Activated naive CD4-positive, alpha-beta T cell treated with anti-CD3 and anti-CD28 coated beads, Interleukin-2, amount 50 U/mL, for 72 hours (primary cell): ENCODE measurements at places on chromosomes 11 and 22.

- no peak for DNase-seq
Measured at GRCh38 chr11:57054817-57055216, 66.1 kb downstream of the OR5AK2 start.

- DNase-seq, result no peak
Measured at GRCh38 chr11:77093987-77094840, 8.4 kb upstream of the OMP start.

GRCh38 chr11:126433989-126434949, 78.8 kb downstream of the ST3GAL4 start:
- no peak for DNase-seq

DNA sequence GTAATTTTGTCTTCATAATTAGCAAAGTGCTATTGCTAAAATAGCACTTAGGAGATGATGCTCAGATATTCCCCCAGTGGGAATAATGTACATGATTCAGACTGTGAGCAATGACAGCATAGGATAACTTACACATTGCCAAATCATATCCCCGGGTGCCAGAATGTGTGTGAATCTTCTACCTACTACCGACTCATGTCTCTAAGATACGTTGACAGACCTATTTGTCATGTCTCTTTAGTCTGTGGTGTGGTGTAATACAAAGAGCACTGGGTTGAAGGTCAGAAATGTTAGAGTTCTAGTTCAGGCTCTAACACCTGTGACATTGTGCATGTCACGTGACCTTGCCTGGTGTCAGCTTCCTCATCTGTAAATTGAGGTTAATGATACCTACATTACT, 31.0 kb upstream of the PICALM start:
- DNase-seq, result no peak

GRCh38 chr11:16297332-16297731, 59.0 kb downstream of the SOX6 start:
- DNase-seq, result no peak

DNA sequence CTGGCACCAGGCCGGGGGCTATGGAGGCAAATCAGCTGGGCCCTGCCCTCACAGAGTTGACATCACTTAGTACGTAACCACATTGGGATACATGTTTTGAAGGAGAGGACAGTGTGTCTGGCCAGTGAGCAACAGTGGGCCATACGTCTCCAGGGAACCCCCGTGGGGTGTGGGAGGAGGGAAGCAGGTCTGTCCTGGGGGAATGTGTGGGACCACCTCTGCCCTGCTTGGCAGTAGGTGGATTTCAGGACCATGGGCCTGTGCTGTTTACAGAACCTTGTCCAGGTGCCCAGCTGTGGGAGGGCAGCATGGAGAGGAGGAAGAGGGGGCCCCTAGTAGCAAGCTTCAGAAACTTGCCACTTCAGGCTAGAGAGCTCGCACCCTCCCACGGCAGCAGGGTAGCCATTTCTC, 21.0 kb downstream of the P2RY2 start:
- DNase-seq, result no peak

DNA sequence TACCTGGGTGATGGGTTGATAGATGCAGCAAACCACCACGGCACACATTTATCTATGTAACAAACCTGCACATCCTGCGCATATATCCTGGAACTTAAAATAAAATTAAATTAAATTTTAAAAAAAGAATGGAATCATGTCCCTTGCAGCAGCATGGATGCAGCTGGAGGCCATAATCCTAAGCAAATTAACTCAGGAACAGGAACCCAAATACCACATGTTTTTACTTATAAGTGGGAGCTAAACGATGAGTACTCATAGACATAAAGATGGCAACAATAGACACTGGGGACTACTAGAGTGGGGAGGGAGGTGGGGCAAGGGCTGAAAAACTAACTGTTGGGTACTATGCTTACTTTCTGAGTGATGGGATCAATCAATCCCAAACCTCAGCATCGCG, 40.9 kb downstream of the CWC15 start:
- no peak for DNase-seq

DNA sequence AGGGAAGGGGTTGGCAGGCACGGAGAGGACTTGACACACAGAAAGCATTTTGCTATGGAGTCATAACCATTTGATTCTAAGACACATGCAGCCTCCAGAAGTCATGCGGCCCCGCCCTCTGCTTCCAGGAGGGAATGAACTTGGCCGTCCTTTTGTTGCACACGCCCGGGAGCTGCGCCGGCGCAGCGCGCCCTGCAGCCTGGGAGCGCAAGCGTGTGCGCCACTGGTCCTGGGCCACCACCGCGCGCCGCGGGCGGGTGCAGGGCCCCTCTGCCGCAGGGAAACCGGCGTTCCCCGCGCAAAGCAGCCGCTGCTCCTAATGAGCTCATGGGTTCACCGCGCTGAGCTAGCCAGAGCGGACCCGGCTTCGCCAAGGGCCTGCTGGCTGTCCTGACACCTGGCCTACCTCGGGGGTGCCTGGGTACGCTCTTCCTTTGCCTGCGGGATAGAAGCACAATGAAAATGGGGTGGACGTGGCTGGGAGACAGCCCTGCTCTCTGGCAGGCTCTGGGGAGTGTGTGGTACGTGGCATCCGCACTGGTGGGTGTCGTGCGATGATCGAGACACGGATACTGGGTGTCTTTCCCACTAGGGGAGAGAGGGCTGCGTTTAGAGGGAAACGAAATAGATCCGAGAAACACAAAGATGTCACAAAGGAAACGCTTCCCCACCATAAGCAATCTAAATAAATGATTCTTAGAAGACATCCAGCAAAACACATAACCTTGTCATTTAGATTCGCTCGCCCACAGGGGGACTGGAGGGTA, 669 bp downstream of the MICAL3 start:
- DNase-seq, result no peak
